ENCODE measurements at places on chromosomes 7 and 10.

GRCh38 chr7:101488826-101489572, 126.3 kb downstream of the COL26A1 start:
- DNase-seq: no peak

DNA sequence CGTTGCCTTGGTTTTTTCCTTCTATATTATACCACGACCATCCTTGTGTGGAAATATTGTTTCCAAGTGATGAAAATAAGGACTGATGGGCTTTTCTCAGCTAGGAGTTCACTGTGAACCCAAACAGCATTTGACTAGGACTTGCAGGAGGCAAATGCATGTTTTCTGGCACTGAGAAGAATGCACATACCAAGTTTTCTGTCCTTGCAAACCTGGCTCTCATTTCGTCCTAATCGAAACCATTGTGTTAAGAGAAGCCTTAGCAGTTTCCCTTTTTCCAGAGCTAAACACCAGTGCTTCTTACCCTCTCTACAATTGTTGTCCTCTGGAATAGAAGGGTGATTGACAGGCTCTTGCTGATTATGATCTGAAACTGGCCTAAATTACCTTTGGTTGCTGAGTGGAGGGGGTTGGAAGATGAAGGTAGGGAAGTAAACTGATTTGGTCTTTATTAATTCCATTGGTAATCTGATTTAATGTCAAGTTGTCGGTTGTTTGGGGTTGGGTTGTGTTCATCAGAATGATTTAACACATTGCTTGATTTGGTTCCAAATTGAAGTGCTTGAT, 33.1 kb upstream of the ELMO1 start:
- DNase-seq: no peak

GRCh38 chr7:94620703-94621118, 35.2 kb downstream of the SGCE start:
- DNase-seq: no peak

- DNase-seq: no peak
Measured at GRCh38 chr7:94239661-94240234, 154.9 kb upstream of the COL1A2 start.

DNA sequence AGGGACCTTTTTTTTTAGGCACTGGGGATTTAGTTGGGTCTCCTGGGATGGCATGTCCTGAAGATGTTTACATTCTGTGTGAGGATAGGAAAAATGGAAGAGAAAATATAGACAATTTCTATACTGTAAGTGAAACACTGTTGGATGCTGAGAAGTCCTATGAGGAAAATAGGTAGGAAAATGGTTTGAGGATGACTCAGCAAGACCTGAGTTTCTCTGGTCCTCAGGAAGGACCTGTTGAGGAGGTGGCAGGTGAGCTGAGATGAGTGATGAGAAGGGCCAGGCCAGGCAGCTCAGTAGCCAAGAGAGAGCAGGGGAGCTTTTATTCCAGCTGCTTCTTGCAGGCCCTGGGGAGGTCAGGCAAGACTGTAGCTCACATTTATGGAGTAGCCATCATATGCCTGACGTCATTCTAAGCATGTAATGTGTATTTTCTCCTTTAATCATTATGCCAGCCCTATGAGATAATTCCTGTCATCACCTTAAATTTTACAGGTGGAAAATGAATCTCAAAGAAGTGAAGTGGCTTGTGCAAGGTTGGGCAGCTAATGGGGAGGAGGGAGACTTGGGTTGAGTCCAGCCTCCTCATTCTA, 19.1 kb upstream of the LRRC18 start:
- no peak for DNase-seq

DNA sequence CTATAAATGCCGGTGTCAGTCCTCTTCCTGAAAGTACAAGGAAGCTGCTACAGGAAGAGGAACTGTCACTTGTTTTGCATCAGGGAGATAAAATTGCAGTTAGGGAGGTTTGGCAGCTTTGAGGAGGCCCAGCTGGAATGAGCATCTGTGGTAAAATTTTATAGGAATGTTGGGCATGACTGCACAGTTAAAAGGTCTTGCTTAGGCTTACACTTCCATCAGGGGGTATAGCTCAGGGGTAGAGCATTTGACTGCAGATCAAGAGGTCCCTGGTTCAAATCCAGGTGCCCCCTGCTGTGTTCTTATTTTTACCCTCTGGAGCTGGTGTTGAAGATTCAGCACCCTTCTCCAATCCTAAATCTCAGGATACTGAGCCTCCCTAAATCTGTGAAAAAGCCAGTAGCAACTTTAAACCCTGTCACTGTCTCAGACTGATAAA, 65.9 kb downstream of the ZNF467 start:
- DNase-seq: no peak

DNA sequence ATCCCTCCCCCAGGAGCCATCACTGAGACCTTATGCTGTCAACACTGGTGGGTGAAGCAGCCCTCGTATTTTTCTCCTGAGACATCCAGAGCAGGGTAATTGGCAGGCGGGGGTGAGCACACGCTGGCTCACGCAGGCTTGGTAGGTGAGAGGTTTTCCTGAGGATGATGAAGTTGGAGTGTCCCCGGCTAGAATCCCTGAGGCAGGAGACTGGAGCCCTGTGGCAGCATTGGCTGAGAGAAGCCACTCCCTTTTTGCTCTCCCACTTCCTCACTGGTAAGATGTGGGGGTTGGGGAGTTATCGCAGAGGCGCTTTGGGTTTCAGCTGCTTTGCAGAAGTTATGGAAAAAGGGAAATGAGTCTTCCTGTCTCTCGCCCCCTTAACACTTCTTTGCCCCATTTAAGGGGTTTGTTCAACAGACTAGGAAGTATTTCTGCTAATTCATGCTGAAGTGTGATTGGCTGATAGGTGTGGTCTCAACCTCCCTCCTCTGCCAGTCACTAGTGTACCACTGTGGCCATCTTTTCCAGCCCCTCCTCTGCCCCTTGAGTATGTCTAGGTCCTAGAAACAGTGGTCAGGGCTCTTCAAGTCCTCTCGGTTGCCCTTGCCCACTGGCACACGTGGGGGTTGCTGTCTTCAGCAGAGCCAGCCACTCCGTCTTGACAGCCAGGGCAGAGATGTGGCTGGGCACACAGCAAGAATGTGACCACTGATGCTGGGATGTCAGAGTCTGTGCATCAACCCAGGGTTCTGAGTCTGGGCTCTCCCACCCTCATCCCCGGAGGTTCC, 5.7 kb downstream of the ARPC1B start:
- DNase-seq: no peak

DNA sequence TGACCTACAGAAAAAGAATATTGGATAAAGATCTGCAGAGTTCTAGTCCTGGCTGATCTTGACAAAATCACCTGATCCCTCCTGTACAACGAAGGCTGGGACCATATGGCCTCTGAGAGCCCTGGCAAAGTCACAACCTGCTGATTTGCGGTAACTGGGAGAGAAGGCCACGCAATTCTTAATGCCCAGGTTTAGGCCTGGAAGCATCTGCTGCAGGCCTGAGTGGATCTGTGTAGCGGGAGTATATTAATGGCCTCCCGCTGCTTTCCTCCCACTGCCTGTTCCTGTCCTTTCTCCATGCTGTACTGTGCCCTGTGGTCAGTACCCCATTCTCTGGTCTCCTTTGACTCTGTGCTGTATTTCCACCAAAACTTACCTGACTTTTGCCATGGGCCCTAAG, 24.2 kb downstream of the AKR1B1 start:
- no peak for DNase-seq

DNA sequence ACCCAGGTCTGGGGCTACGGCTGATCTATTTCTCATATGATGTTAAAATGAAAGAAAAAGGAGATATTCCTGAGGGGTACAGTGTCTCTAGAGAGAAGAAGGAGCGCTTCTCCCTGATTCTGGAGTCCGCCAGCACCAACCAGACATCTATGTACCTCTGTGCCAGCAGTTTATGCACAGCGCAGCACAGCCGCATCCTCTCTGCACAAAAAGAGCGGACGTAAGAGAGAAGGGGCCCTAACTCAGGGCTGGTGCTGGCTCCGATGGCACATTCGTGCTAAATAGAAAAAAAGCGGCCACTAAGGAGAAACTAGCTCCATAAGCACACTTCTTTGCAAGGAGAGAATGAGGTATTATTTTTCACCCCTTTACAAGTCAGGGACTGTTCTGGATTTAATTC, 28.3 kb upstream of the PRSS1 start:
- DNase-seq: no peak

GRCh38 chr7:107725138-107725740, 18.7 kb upstream of the CBLL1 start:
- DNase-seq: no peak

- no peak for DNase-seq
Measured at GRCh38 chr10:125444790-125445189, 238.2 kb downstream of the TEX36 start.

All from cortex of kidney (tissue), 1 donor.